Urinary bladder (tissue), 4 donors: ENCODE measurements at places on chromosomes 2 and 18. TPM values are rescaled to one million over a fixed set of nuclear protein-coding genes. Genes with fewer than 3 reads are reported as not detected.
A peak's percentile ranks its signal among the peaks of the same experiment; 100 is the strongest.

GRCh38 chr2:26482211-26483026, 4.5 kb upstream of the OTOF start:
- no peak for DNase-seq

DNA sequence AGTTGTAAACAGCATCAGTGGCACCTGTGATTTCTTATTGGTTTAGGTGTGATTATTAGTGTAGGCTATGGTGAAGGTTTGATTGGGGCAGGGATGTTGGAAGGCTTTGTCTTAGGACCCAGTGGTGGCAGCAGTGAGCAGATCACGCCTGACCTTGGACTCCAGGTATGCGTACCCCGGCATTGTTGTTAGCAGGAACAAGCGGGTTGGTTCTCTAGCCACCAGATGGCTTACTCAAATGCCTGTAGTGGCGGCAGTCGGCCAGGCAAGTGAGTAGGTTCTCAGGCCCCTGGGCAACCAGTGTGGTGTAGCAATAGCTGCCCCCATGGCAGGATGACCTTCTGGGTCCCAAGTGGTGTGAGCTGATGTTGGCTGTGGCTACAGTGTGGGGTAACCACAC, 558.3 kb downstream of the KCNJ3 start:
- DNase-seq: no peak

DNA sequence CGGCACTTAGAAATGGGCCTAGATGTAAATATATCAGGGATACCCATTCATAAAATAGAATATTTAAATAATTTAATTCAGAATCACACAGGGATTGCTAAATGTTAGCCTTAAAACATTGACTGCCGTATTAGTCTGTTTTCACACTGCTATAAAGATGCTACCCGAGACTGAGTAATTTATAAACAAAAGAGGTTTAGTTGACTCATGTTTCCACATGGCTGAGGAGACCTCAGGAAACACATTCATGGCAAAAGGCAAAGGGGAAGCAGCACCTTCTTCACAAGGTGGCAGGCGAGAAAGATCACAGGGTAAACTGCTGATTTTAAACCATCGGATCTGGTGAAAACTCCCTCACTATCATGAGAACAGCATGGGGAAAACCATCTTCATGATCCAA, 223.6 kb upstream of the GULP1 start:
- no peak for DNase-seq

DNA sequence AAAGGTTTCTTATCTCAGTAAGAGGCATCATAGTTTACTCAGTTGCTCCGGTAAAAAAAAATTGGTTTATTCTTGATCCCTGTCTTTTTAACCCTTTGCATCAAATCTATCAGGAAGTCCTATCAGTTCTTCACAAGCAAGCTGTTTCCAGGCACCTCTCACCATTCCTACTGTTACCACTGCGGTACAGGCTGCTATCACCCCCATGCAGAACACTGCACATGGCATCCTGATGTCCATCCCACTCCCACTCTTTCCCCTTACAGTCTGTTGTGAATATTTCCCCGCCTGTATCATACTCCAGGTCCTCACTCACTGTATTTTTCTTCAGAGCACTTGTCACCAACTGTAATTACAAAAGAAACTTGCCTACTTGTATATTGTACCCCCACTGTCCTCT, 5.3 kb upstream of the CNRIP1 start:
- DNase-seq: no peak

DNA sequence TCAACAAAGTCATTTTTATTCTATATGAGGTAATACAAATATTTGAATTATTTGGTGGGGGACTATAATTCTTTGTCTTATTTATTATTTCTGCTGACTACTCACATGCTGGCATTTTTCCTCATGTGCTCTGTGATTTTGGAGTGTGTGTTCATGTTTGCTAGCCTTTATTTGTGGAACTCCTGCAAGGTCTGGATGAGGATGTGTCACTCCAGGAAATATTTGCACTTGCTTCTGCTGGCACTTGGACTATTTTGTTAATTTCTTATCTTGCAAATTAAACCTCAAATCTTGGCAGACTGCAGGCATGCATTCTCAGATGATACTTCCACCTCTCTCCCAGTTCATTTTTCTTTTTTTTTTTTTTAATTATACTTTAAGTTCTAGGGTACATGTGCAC, 34.1 kb downstream of the POLI start:
- DNase-seq: no peak

DNA sequence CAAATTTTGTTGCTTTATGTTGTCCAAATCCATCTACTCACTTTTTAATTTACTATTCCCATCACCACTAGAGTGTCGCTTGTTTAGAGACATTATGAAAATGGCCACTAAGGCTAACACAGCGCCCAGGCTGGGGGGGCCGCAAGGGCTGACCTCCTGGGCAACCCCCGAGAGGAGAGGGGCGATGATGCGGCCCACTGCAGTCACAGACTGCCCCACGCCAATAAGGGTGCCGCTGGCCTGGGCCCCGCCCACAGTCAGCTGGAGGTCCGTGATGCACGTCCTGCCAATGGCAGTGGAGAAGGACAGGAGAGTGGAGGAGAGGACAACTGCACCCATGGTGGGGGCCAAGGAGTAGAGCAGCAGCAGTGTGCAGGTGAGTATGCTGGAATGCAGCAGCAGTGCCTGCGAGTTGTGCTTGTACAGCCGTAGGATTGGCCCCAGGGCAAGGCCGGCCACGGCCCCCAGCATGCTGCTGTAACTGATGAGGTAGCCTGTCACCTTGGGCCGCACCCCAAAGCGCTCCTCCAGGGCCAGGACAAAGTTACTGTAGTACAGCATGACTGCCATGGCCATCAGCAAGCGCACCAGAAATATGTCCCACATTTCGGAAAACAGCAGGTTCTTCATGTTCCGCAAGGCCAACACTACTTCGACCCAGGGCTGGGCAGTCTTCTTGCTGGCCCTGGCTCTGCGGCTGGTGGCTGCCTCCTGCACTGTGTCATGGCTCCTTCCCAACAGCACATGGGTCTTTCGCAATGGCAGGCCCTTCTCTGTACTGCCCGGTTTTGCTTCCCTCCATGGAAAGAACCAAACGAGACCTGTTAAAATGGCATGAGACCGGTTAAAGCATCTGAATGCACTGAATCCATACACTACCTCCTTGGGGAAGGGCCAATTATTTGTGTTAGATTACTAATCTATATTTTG, 43.2 kb upstream of the TMEM182 start:
- no peak for DNase-seq

DNA sequence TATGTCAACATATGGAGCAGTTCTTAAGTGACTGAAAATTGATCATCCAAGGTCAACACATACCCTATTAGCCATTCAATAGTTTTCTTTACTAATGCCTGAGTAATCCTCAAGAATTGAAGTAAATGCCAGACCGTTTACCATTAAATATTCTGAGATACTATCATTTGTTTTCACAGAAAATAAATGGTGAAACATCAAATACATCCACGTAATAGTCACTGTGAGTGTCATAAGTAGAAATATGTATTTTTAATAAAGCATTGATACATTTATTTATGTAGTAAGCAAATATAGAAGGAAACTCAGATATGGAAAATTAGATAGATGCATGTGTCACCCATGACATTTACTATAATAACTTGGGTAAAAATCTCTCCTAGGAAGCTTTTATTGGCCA, 927.8 kb upstream of the NRXN1 start:
- no peak for DNase-seq

DNA sequence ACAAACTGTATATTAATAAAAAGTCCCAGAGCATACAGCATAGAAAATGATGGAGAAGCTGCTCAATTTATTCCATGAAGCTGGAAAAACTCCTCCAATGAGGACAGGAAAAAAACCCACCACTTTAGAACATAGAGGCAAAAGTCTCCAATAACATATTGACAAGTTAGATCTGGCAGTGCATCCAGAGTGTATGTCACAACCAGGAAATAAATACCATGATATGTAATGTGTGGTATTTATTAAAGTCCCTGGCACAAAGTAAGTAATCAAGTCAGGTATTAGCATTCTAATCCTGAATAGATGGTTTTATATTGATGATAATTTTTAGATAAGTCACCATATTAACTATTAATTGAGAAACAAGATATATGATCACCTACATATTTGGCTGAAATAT, 427.3 kb upstream of the HS6ST1 start:
- no peak for DNase-seq

DNA sequence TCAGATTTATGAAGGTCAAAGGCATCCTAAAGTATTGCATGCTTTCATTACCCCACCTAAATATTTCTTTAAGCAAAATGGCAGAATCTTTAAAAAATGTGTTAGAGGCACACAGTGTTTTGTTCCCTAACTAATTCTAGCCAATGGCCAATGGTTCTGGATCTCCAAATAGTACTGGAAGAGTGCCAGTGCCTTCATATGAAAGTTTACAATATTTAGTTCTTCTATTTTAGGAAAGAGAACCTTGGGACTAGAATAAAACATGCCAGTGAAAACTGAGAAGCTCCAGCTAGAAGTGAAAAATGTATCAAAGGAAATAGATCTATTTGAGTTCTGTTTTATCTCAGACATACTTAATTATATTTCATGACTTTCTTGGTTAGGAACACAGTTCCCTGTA, 37.1 kb downstream of the TACR1 start:
- no peak for DNase-seq

DNA sequence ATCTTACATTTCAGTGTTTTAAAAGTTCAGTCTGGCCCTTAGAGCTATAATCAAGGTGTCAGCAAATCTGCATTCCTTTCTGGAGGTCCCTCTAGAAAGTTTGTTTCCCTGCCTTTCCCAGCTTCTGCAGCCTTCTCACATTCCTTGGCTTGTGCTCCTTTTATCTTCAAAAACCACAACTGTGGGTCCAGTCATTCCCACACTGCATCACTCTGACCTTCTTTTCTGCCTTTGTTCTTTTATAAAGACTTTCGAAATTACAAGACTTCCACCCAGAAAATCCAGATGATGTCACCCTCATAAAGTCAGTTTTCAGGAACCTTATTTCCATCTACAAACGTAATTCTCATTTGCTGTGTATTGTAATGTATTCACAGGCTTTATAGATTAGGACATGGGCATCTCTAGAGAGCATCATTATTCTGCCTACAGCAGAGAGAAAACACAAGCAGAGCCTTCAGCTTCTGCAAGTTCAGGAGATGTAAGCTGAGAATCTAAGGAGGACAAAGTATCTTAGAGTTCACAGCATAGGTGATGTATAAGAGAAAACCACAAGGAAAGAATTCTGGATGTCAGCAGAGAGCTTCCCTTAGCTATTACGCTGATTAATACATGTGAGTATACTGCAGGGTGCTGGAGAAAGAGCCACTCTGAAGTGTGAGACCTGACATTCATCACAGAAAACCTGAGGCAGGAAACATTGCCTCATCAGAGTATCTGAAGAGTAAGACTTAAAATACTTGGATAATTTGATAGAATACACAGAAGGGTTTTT, 1100.2 kb downstream of the CBLN2 start:
- peak; percentile 33 for DNase-seq

GRCh38 chr18:42392416-42392815, 437.4 kb downstream of the PIK3C3 start:
- no peak for DNase-seq

GRCh38 chr18:69659142-69659651, 258.5 kb downstream of the DOK6 start:
- no peak for DNase-seq

GRCh38 chr2:9137379-9138150, 69.0 kb upstream of the ASAP2 start:
- no peak for DNase-seq

GRCh38 chr2:69559442-69560146, 83.9 kb downstream of the AAK1 start:
- no peak for DNase-seq

DNA sequence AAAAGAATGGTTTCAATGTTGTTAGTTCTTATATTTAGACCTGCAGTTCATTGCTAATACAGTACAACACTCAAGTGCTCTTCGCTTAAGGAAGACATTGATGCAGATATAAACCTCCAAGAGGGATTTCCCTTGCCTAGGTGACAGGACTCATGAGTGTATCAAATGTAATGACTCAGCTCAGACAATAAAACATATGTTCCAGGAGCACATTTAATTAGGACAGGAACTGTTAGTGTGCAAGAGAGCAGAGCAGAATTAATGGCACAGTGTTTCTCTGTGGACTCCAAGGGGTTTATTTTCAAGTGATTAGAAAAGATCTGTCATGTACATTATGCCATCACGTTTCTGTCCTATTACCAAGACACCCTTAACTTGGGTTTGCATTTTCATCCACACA, 375.0 kb downstream of the LRRTM4 start:
- no peak for DNase-seq

DNA sequence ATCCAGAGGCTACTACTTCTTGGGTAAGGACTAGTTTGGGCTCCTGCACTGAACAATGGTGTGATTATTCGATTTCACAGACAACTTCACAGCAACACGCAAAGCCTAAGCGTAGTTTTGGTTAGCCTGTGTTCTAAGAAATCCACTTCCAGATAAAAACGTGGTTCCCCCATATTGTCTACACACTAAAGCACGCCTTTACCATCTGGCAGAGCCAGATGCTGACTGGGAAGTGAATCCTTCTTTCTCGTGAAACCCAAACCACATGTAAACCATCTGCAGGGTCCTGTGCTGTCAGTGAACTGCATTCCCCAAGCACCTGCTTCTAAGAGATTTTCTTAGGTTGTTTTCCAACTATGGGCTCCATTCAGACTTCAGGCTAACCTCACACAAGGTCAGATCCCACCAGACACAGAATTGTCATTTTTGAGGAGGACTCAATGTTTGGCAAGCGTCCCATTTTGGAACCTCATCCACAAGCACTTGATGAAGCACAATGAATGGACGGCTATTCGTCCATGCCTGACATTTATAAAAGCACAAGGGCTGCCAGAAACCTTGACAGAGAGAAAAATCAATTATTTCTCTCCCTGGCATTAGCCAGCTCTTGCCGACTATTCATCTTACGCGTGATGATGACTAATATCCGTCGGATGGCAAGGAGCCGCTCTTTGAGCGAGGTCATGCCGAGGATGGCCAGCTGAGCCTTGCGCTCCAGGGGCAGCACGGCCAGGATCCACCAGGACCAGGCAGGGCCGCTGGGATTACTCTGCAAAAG, 38.4 kb downstream of the LONRF2 start:
- no peak for DNase-seq

DNA sequence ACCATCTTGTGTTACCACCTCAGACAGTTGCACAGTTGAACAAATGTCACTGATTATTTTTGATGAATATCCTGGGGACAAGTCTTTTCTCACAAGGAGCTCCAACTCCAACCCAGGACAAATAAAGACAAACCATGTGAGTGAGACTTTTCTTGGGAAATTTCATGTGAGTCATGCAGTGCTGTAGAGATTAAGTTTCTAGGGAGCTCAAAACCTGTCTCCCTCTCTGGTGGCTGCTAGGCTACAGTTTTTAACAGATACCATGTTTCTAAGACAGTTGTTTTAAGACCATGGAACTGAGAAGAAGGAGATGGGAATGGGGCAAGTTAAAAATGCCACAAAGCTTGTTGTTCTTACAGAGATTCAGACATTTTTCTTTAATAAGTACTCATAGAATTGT, 255.5 kb downstream of the RIT2 start:
- no peak for DNase-seq

GRCh38 chr18:25875551-25876240, 214.7 kb downstream of the SS18 start:
- DNase-seq: no peak

GRCh38 chr2:238220892-238221521, 17.5 kb upstream of the ILKAP start:
- no peak for DNase-seq

- no peak for DNase-seq
Observed at GRCh38 chr2:43307046-43307445, 80.6 kb upstream of the ZFP36L2 start.

NEU4 gene
- 0.21 TPM for total RNA-seq

GKN2 gene
- total RNA-seq: not detected

HNRNPLL gene
- 106 TPM for total RNA-seq

SOWAHC gene
- total RNA-seq: 28.2 TPM

IL1RL1 gene
- 12.8 TPM for total RNA-seq

MAP3K19 gene
- total RNA-seq: not detected

RNF152 gene
- total RNA-seq: 44.4 TPM

MARCHF7 gene
- total RNA-seq: 212 TPM

CYP27C1 gene
- total RNA-seq: 7.8 TPM
